ENCODE measurements at places on chromosomes 6 and 20. TPM values are rescaled to one million over a fixed set of nuclear protein-coding genes. Genes with fewer than 3 reads are reported as not detected.

TRIM31 gene
- not detected for total RNA-seq

CRISP2 gene
- not detected for total RNA-seq

METTL24 gene
- total RNA-seq = not detected

CD24 gene
- 0.92 TPM for total RNA-seq

ANKRD6 gene
- total RNA-seq = 4.7 TPM
